ENCODE measurements at places on chromosomes 4 and X. TPM values are rescaled to one million over a fixed set of nuclear protein-coding genes. Genes with fewer than 3 reads are reported as not detected.

- no peaks in the 10 kb centered on the region for H3K36me3 ChIP-seq
- no peak overlapping the region for H3K27ac ChIP-seq
- no peaks in the 10 kb centered on the region for H3K27me3 ChIP-seq
- H3K4me3 ChIP-seq: no peak overlapping the region
- no peaks in the 10 kb centered on the region for H3K4me1 ChIP-seq
Measured at GRCh38 chrX:27132862-27133261, 330.3 kb downstream of the PPP4R3C start.

- H3K36me3 ChIP-seq: no peaks in the 10 kb centered on the region
- H3K4me1 ChIP-seq: peaks cover 6% of the 10 kb centered on the region
- no peak overlapping the region for H3K27ac ChIP-seq
- no peak for DNase-seq
Measured at GRCh38 chrX:40863671-40864070, 128.3 kb upstream of the MED14 start.

DNA sequence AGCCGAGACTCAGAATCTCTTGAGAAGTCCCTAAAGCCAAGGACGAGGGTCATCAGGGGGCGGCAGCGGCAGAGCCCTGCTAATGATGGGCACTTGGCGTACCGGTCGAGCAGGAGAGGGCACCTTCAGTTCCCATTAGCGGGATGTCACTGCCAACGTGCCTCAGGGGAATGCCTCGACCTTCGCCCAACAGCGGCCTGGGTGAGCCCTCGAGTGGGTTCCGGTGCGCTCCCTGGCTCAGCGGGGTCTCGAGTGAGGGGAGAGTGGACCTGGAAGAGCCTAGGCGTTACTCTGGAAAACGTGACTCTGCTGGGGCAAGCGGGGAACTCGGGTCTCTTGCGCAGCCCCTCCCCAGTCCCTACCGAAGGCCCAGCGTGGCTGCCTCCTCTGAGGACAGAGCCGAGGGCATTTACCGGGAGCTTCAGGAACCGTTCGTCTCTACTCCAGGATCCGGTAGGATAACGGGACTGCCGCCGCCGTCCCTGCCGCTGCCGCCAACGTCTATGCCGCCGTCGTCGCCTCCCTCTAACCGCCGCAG is 36.9 kb downstream of the PGRMC1 start:
- H3K4me3 ChIP-seq: no peak overlapping the region
- no peaks in the 10 kb centered on the region for H3K36me3 ChIP-seq
- H3K27ac ChIP-seq: no peak overlapping the region
- H3K4me1 ChIP-seq: no peaks in the 10 kb centered on the region
- H3K27me3 ChIP-seq: no peaks in the 10 kb centered on the region
- DNase-seq: no peak

DNA sequence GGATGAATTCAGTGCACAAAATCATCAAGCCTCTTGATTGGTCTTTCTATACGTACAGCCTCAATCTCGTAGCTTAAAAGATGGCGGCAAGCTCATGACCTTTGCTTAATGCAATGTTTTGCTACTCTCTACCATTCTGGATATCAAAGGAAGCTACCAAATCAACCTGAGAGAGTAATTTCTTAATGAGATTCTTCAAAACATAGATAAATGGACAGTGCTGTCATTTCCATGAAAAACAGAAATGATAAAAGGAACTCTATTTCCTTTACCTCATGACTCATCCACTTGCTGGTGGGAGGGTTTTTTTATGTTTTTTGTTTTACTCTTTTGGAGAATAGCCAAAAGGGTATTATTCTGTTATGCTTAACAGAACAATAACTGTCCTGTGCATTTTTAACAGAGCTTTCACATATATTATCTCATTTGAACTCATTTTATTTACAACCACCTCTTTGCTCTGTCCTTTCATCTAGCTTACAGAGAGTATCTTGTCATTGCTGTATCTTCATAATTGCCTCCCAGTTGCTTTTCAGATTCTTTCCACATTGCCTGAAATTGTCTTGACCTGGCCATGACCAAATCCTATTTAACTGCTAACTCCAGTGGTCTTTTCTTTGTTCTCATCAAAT is 138.6 kb upstream of the GPR101 start:
- no peak for DNase-seq
- no peaks in the 10 kb centered on the region for H3K27me3 ChIP-seq
- no peak overlapping the region for H3K4me3 ChIP-seq
- H3K27ac ChIP-seq: no peak overlapping the region
- H3K4me1 ChIP-seq: no peaks in the 10 kb centered on the region
- no peaks in the 10 kb centered on the region for H3K36me3 ChIP-seq

DNA sequence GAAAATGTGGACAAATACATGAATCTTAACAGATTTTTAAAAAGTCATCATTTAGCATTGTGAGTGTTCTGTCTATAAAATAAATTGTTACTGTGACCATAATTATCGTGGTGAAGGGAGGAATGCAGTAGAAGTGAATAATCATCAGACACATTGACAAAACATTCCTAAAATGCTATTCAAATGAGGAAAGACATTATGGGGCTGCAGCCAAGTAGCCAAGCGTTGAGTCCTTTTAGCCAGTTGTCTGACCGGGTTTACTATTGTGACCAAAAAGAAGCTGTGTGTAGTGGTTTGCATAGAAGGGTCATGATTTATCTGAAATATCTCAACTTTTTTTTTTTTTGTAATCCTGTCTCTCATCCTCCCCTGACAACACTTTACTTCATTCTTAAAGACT is 19.5 kb downstream of the WWC2 start:
- H3K4me1 ChIP-seq: peaks cover 1% of the 10 kb centered on the region
- no peaks in the 10 kb centered on the region for H3K36me3 ChIP-seq
- H3K27ac ChIP-seq: no peak overlapping the region

GRCh38 chr4:41161355-41161754 is 53.0 kb downstream of the APBB2 start:
- H3K27me3 ChIP-seq: no peaks in the 10 kb centered on the region
- no peak overlapping the region for H3K4me3 ChIP-seq
- H3K27ac ChIP-seq: no peak overlapping the region
- no peaks in the 10 kb centered on the region for H3K36me3 ChIP-seq
- peaks cover 7% of the 10 kb centered on the region for H3K4me1 ChIP-seq

DNA sequence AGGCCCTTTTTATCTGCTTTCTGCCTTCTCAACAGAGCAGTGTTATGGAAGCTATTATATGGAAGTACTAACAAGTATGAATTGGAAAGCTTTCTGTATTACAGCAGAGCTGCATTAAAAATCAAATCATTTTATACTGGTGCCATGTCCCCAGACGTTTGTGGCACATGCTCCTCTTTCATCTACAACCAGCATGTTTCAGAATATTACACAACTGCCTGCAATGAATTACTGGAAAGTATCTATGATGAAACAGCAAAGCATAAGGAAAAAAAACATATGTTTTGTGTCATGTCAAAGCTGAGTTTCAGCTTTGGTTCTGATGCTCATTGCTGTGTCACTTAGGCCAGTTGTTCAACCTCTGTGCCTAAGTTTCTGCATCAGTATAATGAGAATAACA is 576.8 kb downstream of the GBA3 start:
- H3K4me1 ChIP-seq: no peaks in the 10 kb centered on the region
- no peak for DNase-seq
- H3K27me3 ChIP-seq: no peaks in the 10 kb centered on the region
- H3K27ac ChIP-seq: no peak overlapping the region
- no peak overlapping the region for H3K4me3 ChIP-seq
- no peaks in the 10 kb centered on the region for H3K36me3 ChIP-seq

GRCh38 chrX:65706041-65706828 is 38.8 kb downstream of the MSN start:
- no peaks in the 10 kb centered on the region for H3K36me3 ChIP-seq
- H3K27me3 ChIP-seq: no peaks in the 10 kb centered on the region
- H3K4me1 ChIP-seq: peaks cover 4% of the 10 kb centered on the region
- H3K4me3 ChIP-seq: no peak overlapping the region
- no peak for DNase-seq

GRCh38 chrX:50629774-50630173 is 159.1 kb upstream of the DGKK start:
- DNase-seq: no peak
- no peaks in the 10 kb centered on the region for H3K27me3 ChIP-seq
- H3K4me1 ChIP-seq: no peaks in the 10 kb centered on the region
- H3K36me3 ChIP-seq: no peaks in the 10 kb centered on the region

DNA sequence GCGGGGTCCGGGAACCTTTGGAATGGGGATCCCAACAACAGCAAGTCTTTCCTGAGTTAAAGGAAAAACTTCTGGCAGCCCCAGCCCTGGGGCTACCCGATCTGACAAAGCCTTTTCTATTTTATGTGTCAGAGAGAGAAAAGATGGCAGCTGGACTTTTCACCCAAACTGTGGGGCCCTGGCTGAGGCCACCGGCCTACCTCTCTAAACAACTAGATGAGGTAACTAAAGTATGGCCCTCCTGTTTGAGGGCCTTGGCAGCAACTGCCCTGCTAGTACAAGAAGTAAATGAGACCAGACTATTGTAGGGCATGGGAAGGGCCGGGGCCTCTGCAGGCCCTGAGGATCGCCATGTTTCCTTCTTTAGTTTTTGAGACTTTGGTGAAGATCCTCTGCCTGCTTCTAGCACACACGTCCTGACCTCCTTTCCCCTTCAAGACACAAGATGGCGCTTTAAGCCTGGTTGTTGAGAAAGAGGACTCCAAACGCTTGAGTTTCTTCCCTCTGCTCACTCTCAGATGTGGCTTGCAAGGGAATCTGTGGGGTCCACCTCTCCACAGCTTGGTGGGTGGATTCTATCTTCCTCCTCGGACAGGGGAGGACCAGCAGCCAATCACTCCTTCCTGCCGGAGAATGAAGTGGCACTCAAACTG is 18.5 kb upstream of the DRD5 start:
- peak; percentile 55 for DNase-seq
- H3K4me1 ChIP-seq: no peaks in the 10 kb centered on the region
- H3K4me3 ChIP-seq: no peak overlapping the region
- no peaks in the 10 kb centered on the region for H3K36me3 ChIP-seq
- H3K27ac ChIP-seq: no peak overlapping the region

GRCh38 chr4:173943547-173943946 is 339.9 kb downstream of the FBXO8 start:
- no peaks in the 10 kb centered on the region for H3K4me1 ChIP-seq
- H3K4me3 ChIP-seq: no peak overlapping the region
- H3K36me3 ChIP-seq: no peaks in the 10 kb centered on the region
- no peak overlapping the region for H3K27ac ChIP-seq
- DNase-seq: no peak
- no peaks in the 10 kb centered on the region for H3K27me3 ChIP-seq

IL13RA2 gene
- polyA plus RNA-seq: 0.33 TPM

NALF2 gene
- 0.07 TPM for polyA plus RNA-seq

- H3K4me1 ChIP-seq: no peaks in the 10 kb centered on the region
- no peaks in the 10 kb centered on the region for H3K27me3 ChIP-seq
- H3K27ac ChIP-seq: no peak overlapping the region
- no peaks in the 10 kb centered on the region for H3K36me3 ChIP-seq
Measured at GRCh38 chr4:68124262-68124661, 5.4 kb downstream of the TMPRSS11F start.

GRCh38 chrX:33204889-33205288 is 6.5 kb downstream of the DMD start:
- no peaks in the 10 kb centered on the region for H3K36me3 ChIP-seq
- H3K4me1 ChIP-seq: no peaks in the 10 kb centered on the region
- no peak for DNase-seq

ODAM gene
- 1.8 TPM for polyA plus RNA-seq

DNA sequence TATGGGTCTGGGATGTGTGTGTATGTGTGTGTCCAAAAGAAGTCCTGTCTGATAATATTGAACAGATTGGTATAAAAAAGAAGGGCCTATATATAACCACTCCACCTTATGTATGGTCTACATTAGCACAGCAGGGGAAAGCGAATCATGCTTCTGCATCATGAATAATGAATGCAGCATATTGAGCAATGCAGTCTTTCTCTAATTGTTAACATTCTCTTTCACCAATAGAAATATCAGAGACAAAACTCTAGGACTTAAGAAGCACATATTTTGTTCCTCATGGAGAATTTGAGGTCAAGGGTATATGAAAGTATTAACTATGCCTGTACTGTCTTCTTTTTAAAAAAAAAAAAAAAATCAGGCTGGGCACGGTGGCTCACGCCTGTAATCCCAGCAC is 264.3 kb upstream of the NOCT start:
- DNase-seq: no peak
- H3K4me1 ChIP-seq: no peaks in the 10 kb centered on the region
- no peaks in the 10 kb centered on the region for H3K27me3 ChIP-seq
- H3K27ac ChIP-seq: no peak overlapping the region

GLUD2 gene
- polyA plus RNA-seq: 0.83 TPM

SAGE1 gene
- polyA plus RNA-seq: not detected

DNA sequence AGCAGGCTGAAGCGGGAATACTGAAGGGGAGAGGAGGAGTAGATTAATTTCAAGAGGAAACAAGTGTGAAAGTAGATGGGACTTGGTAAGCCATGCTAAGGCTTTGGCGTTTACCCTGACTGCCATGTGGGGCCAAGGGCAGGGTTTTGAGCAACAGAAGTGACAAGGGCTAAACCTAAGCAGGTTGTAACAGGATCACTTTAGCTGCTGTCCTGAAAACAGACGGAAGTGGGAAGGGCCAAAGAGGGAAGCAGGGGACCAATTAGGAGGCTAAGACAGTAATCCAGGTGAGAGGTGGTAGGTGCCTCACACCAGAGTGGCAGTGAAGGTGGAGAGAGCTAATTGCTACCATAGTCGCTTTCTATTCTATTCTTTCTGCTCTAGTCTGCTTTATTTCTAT is 166.5 kb downstream of the PJA1 start:
- no peak for DNase-seq
- no peaks in the 10 kb centered on the region for H3K36me3 ChIP-seq
- no peaks in the 10 kb centered on the region for H3K27me3 ChIP-seq

ADD1 gene
- 203 TPM for polyA plus RNA-seq

DNA sequence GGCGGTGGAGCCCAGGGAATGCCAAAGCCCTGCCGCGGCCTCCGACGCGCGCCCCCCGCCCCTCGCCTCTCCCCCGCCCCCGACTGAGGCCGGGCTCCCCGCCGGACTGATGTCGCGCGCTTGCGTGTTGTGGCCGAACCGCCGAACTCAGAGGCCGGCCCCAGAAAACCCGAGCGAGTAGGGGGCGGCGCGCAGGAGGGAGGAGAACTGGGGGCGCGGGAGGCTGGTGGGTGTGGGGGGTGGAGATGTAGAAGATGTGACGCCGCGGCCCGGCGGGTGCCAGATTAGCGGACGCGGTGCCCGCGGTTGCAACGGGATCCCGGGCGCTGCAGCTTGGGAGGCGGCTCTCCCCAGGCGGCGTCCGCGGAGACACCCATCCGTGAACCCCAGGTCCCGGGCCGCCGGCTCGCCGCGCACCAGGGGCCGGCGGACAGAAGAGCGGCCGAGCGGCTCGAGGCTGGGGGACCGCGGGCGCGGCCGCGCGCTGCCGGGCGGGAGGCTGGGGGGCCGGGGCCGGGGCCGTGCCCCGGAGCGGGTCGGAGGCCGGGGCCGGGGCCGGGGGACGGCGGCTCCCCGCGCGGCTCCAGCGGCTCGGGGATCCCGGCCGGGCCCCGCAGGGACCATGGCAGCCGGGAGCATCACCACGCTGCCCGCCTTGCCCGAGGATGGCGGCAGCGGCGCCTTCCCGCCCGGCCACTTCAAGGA is at the start of gene FGF2:
FGF2 (plus strand) TSS at position 279 of the 705 bp plus-strand sequence; CDS start at position 623, 344 bp downstream.
- H3K36me3 ChIP-seq: no peaks in the 10 kb centered on the region
- peak within 1 kb of the TSS; percentile 96 for H3K27ac ChIP-seq
- peaks cover 6% of the 10 kb centered on the region for H3K4me1 ChIP-seq
- no peaks in the 10 kb centered on the region for H3K27me3 ChIP-seq
- peak within 1 kb of the TSS; percentile 77 for H3K4me3 ChIP-seq

SATL1 gene
- polyA plus RNA-seq: 0.02 TPM

GRCh38 chr4:139177049-139177868 is at the start of gene ELF2:
ELF2 (minus strand) TSS chr4:139177218; CDS start chr4:139137701, 39,517 bp downstream.
- peak; percentile 92 for DNase-seq
- H3K4me3 ChIP-seq: peak within 1 kb of the TSS; percentile 82
- H3K27me3 ChIP-seq: no peaks in the 10 kb centered on the region
- H3K36me3 ChIP-seq: no peaks in the 10 kb centered on the region
- H3K4me1 ChIP-seq: peaks cover under 1% of the 10 kb centered on the region

Data from ovary (tissue), 10 donors.